ENCODE measurements at places on chromosomes 7 and 10.

GRCh38 chr7:44985033-44985695, 6.3 kb upstream of the MYO1G start:
- DNase-seq: no peak

DNA sequence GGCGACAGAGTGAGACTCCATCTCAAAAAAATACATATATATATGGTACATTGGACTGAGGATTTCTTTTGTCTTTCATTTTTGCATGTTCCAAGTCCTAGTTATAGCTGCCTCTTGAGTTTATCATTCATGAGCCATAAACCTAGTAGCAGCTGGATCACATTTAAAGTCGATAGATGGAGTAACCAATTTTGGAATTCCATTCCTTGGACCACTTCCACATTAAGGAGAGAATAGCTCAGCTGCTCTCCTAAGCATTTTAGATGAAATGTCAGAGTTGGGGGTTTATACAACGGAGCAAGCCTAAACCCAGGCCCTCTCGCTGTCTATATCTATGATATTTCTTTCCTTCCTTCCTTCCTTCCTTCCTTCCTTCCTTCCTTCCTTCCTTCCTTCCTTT, 141.2 kb downstream of the LYZL1 start:
- DNase-seq: no peak

GRCh38 chr7:78450706-78451105, 652.1 kb downstream of the PHTF2 start:
- no peak for DNase-seq

DNA sequence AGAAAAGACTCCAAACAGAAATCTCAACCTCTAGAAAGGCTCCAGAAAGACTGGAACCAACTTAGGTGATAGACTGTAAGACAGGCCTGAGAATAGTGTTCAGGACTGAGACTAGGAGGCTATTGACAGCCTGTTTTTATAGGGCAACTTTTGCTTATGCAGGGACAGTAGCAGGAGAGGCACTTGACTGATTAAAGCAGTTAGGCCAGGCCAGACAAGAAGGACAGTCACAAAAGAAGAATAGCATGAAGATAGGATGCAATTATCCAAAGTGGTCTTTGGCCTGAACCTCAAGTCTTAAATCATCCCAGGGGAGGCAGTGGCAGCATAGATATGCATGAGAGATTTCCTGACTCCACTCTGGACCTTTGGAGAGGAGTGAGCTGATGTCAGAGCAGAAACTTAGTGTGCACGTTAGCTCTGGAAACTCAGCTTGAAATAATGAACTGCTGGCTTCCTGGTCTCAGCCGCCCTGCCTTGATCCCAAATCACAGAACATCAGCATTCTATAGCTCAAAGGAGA, 290.6 kb downstream of the SORCS3 start:
- DNase-seq: no peak

GRCh38 chr10:93471110-93471651, 11.0 kb downstream of the MYOF start:
- DNase-seq: no peak

GRCh38 chr10:76329891-76330575, 898.6 kb downstream of the LRMDA start:
- DNase-seq: no peak
